Transverse colon (tissue), 4 donors: ENCODE measurements at places on chromosomes 6 and 20. TPM values are rescaled to one million over a fixed set of nuclear protein-coding genes. Genes with fewer than 3 reads are reported as not detected.

DNA sequence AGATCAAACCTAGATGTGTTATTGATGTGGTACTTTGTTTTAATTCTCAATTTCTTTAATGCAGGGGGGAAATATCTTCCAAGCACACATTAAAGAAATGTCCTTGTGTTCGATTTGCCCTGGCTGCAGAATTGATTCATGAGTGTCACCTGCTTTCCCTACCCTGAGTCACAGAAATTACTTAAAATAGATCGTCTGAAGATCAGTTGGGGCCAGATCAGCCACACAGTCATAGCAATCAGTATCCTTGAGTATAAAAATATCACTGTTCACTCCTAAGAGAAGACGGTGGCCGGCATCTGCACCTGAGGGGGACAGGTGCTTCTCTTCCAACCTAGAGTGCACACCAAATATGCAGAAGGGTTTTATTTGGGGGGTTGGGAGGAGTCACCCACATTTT is 115.2 kb upstream of the RIN2 start:
- H3K4me1 ChIP-seq, result no peaks in the 10 kb centered on the region
- no peak for DNase-seq
- no peak overlapping the region for H3K27ac ChIP-seq
- H3K4me3 ChIP-seq, result no peak overlapping the region
- no peaks in the 10 kb centered on the region for H3K27me3 ChIP-seq

DNA sequence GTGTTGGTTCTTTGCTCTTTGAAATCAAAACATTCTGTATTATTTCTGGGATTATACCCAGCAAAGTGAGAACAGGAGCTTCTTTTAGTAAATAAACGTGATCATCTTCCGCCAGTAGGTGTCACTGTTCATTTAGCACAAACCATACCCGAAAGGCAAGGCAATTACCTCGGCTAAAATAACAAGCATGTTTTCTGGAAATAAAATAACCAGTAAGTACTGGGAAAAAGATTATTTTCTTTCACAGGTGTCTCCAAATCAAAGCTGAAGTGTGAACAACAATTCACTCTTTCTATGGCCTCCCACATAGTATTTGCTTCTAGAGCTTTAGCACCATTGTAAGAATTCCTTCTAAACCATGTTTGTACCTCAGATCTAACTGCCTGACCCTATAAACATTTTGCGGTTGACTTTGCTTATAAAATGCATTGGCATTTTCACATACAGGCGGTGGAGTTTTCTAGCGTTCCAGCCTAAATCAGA is 144.6 kb upstream of the AGPAT4 start:
- H3K27me3 ChIP-seq, result no peaks in the 10 kb centered on the region
- no peaks in the 10 kb centered on the region for H3K36me3 ChIP-seq
- peak; percentile 12 for DNase-seq
- H3K4me1 ChIP-seq, result no peaks in the 10 kb centered on the region
- H3K4me3 ChIP-seq, result no peak overlapping the region

DNA sequence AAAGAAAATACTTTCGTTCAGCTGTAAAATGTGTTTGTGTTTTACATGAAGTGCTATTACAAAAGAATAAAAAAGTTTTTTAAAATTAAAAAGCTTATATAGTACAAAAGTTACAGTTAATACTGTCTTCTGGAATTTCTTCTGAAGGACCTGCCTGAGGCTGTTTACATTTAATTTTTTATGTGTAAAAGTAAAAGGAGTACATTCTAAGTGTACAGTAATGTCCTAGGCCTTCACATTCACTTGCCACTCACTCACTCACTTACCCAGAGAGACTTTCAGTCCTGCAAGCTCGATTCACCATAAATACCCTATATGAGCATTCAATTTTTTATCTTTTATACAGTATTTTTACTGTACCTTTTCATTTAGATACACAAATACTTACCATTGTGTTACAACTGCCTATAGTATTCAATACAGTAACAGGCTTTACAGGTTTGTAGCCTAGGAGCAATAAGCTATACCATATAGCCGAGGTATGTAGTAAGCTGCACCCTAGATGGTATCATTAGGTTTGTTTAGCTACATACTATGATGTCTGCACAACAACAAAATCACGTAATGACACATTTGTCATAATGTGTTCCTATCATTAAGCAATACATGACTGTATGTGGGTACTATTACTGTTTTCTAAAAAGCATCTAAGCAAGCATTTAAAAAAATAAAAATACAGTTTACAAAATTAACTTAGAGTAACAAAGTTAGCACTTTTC is 33.0 kb downstream of the RNF146 start:
- peaks cover 10% of the 10 kb centered on the region for H3K36me3 ChIP-seq
- no peak overlapping the region for H3K4me3 ChIP-seq
- H3K27ac ChIP-seq, result no peak overlapping the region
- no peak for DNase-seq

- H3K4me3 ChIP-seq, result no peak overlapping the region
- no peaks in the 10 kb centered on the region for H3K4me1 ChIP-seq
- H3K27me3 ChIP-seq, result no peaks in the 10 kb centered on the region
- no peak overlapping the region for H3K27ac ChIP-seq
- no peak for DNase-seq
Observed at GRCh38 chr6:14442242-14442641, 324.7 kb downstream of the CD83 start.

DNA sequence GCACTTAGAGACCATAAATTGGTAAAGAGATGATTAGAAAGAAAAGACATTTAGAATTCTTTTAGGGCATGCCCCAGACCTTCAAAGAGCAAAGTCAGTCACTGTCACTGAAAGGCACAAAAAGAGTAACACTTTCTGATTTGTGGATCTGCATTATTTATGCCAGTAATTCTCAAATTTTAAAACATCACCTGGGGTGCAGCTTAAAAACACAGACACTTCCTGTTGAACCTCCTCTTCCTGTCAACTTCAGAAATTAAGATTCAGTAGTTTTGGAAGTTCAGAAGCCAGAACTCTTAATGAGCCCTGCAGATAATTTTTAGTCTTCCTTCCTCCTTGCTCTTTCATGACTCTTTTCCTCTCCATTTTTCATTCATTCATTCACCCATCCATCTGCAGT is 137.5 kb downstream of the NRN1 start:
- H3K4me1 ChIP-seq, result no peaks in the 10 kb centered on the region
- no peak overlapping the region for H3K27ac ChIP-seq
- no peak for DNase-seq
- H3K36me3 ChIP-seq, result no peaks in the 10 kb centered on the region

DNA sequence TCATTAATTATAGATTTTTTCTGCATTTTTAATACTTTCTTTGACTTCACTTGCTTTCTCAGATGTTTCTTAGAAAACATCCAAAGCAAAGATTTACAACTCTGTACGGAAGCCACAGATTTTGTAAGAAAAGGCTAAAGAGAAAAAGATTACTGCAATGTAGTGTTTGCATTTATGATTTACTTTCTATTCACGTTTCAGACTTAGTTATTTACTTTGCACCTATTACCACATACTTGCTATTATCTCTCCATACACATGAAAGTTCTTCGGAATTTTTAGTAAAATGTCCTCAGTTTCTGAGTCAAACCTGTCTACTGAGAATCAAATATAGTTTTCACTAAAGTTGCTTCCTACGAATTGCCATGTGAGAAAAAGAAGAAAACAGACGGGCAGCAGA is 22.2 kb upstream of the PHACTR2 start:
- H3K4me1 ChIP-seq, result peaks cover 5% of the 10 kb centered on the region
- DNase-seq, result no peak
- H3K36me3 ChIP-seq, result no peaks in the 10 kb centered on the region
- no peaks in the 10 kb centered on the region for H3K27me3 ChIP-seq

DNA sequence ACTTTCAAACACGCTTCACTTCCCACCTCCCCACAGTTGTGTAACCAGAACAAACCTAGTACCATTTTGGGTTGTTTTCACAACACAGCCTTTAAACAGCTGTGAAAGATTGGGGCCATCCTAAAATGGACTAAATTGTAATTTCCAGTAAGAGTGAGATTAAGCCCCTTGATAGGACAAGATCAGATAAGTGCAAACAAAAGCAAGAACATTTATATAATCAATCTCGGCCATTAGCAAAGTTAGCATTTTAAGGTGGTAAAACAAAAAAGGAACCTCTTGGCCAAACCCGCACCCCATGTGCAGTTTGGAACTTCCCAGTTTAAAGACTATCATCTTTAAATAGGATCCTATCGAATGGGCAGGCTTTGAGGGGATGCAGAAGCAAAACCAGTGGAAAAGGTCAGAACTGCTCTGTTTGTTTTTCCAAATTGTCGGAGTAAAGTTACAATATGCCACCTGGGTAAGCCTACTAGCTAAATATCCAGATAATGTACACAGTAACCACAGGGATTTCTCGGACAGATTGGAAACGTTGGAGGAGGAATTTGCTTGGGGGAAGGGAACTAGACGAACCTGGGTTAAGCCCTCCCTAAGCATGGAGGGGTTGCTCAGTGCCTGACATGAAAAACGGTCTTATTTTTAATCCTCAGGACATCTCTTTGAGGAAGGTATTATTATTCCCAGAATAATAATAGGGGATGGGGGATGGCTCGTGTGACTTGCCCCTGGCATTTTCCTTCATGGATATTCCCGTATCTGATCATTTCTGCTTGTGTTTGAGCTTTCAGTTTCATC is 159.8 kb upstream of the SALL4 start:
- DNase-seq, result no peak
- H3K4me1 ChIP-seq, result no peaks in the 10 kb centered on the region
- H3K27ac ChIP-seq, result no peak overlapping the region
- H3K4me3 ChIP-seq, result no peak overlapping the region
- H3K36me3 ChIP-seq, result no peaks in the 10 kb centered on the region
- no peaks in the 10 kb centered on the region for H3K27me3 ChIP-seq

- H3K27ac ChIP-seq, result no peak overlapping the region
- H3K4me3 ChIP-seq, result no peak overlapping the region
- H3K4me1 ChIP-seq, result no peaks in the 10 kb centered on the region
- H3K27me3 ChIP-seq, result peaks cover 17% of the 10 kb centered on the region
Observed at GRCh38 chr6:166776571-166776970, 149.5 kb upstream of the RPS6KA2 start.

GRCh38 chr20:33784225-33784624 is 26.9 kb upstream of the CHMP4B start:
- no peaks in the 10 kb centered on the region for H3K27me3 ChIP-seq
- H3K36me3 ChIP-seq, result no peaks in the 10 kb centered on the region
- H3K27ac ChIP-seq, result no peak overlapping the region
- no peak for DNase-seq

DNA sequence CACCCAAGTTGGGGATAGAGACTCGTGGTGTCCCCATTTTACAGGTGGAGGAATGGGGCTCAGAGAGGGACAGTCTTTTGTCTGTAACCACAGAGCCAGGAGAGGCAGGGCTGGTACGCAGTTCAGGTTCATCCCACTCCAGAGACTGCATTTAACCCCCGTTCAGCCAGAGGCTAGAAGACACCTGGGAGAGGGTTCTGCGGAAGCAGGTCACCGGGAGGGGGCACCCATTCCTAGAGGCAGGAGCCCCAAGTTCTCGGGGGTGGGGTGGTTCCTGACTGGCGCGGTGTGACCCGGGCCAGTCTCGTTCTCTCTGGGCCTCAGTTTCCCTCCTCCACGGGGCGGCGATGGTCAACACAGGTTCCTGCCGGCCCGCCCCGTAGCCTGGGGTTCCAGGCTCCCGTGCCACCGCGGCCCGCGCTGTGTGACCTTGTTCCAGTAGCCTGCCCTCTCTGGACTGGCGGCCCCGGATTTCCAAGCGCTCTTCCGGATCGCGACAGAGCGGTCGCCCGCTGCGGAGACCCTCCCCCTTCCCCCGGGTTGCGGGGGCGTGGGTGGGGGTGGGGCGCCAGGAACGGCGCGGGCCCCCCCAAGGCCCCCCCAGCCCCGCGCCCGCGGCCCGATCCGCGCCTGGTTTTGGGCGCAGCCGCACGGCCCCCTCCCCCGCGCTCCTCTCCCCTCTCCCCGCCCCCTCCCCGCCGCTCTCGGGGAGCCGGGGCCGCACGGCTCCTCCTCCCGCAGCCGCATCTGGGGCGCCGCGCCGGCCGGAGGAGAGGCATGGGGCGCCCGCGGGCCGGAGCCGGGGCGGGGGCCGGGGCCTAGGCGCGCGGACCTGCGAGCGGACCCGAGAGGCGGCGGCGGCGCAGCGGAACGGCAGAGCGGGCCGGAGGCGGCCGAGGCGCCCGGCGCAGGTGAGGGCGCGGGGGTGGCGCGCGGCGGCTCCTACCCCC is at the start of gene DLGAP4:
TSS of gene DLGAP4 (plus strand) at position 738 of the 950 bp plus-strand sequence. CDS start 125,379 bp downstream, outside the sequence.
- H3K27ac ChIP-seq, result no peak within 1 kb of the TSS
- no peak for DNase-seq
- H3K4me1 ChIP-seq, result peaks cover 12% of the 10 kb centered on the region

GRCh38 chr6:32402812-32403211 is 4.2 kb downstream of the BTNL2 start:
- no peak overlapping the region for H3K27ac ChIP-seq
- no peak overlapping the region for H3K4me3 ChIP-seq
- peaks cover 66% of the 10 kb centered on the region for H3K27me3 ChIP-seq
- no peaks in the 10 kb centered on the region for H3K4me1 ChIP-seq
- H3K36me3 ChIP-seq, result no peaks in the 10 kb centered on the region

DNA sequence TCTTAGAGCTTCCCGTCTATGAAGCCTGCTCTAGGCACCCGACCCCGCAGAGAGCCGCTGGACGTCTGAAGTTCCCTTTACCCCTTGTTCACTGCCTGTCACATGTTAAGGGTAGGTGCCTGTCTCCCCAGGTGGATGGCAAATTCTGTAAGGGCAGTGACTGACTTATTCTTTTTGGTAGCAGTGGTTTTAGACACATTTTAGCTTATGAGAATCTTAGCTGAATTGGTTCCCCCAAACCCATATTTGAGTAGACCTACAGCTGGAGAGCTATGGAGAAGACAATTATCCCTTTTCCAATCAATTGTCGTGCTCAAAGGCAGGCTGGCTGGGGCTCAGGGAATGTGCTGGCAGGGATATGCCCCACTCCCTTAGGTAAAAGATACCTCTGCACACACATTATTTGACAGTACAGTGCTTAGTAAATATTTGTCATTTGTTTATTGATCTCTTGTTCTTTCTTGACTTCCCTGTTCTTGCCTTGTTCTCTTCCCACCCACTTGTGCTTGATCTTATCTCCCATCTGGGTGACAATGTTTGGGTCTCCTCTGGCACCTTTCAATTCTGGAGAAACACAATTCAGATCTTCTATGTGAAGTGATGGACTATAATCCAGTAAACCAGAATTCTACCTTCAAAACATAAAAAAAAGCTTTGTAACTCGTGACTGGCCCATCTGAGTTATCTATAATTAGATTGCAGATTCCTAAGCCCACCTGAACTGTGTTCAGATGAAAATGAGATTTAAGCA is 114.3 kb upstream of the SLC2A12 start:
- H3K27ac ChIP-seq, result peak overlapping the region; percentile 51
- H3K36me3 ChIP-seq, result no peaks in the 10 kb centered on the region
- H3K27me3 ChIP-seq, result no peaks in the 10 kb centered on the region
- H3K4me3 ChIP-seq, result no peak overlapping the region

- H3K4me1 ChIP-seq, result no peaks in the 10 kb centered on the region
- no peaks in the 10 kb centered on the region for H3K27me3 ChIP-seq
- no peak overlapping the region for H3K27ac ChIP-seq
- H3K36me3 ChIP-seq, result no peaks in the 10 kb centered on the region
- H3K4me3 ChIP-seq, result no peak overlapping the region
Observed at GRCh38 chr6:97049253-97050011, 124.9 kb downstream of the KLHL32 start.

GRCh38 chr6:27188885-27189418 is 58.5 kb upstream of the PRSS16 start:
- peak overlapping the region; percentile 87 for H3K27ac ChIP-seq
- H3K27me3 ChIP-seq, result no peaks in the 10 kb centered on the region
- peak; percentile 74 for DNase-seq
- no peaks in the 10 kb centered on the region for H3K36me3 ChIP-seq
- H3K4me3 ChIP-seq, result peak overlapping the region; percentile 59

Gene CLIC1
- 375 TPM for total RNA-seq

Gene PRKN
- total RNA-seq, result 4.5 TPM

Gene BAK1
- total RNA-seq, result 57.6 TPM

Gene SLC17A4
- 6.0 TPM for total RNA-seq

Gene CALHM6
- not detected for total RNA-seq

Gene DEFB132
- not detected for total RNA-seq
